ENCODE measurements at places on chromosomes 7 and 10.

- no peak for DNase-seq
Observed at GRCh38 chr7:101108961-101109360, 17.9 kb upstream of the SERPINE1 start.

- no peak for DNase-seq
Observed at GRCh38 chr7:101861218-101861775, 43.9 kb downstream of the CUX1 start.

GRCh38 chr7:137325927-137326326 is 17.6 kb downstream of the PTN start:
- no peak for DNase-seq

DNA sequence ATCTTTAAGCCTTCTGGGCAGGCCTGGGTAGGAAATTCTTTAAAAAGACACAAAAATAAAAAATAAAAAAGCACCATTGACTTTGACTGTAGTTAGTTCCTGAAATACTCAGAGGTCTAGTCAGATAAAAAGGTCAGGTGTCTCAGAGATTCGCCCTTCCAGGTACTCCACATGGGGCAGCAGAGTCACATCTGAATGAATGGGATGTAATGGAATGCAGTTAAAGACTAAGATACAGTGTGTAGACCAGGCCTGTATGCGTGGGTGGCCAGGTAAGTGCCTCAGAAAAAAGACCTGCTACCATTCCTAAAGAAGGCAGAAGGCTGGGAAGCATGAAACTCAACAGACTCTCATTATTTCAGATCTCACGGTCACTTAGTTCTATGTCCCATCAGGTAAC is 68.6 kb upstream of the SEM1 start:
- no peak for DNase-seq
